ENCODE measurements at places on chromosomes 1 and 21.
A peak's percentile ranks its signal among the peaks of the same experiment; 100 is the strongest.

- no peak for DNase-seq
Observed at GRCh38 chr1:29900712-29901111, 664.4 kb downstream of the PTPRU start.

GRCh38 chr1:205985330-205986005 lies 17.7 kb downstream of the RAB7B start:
- no peak for DNase-seq

- no peak for DNase-seq
Observed at GRCh38 chr1:9849691-9850441, 26.1 kb upstream of the CLSTN1 start.

- no peak for DNase-seq
Observed at GRCh38 chr1:61680500-61680899, 44.4 kb downstream of the TM2D1 start.

DNA sequence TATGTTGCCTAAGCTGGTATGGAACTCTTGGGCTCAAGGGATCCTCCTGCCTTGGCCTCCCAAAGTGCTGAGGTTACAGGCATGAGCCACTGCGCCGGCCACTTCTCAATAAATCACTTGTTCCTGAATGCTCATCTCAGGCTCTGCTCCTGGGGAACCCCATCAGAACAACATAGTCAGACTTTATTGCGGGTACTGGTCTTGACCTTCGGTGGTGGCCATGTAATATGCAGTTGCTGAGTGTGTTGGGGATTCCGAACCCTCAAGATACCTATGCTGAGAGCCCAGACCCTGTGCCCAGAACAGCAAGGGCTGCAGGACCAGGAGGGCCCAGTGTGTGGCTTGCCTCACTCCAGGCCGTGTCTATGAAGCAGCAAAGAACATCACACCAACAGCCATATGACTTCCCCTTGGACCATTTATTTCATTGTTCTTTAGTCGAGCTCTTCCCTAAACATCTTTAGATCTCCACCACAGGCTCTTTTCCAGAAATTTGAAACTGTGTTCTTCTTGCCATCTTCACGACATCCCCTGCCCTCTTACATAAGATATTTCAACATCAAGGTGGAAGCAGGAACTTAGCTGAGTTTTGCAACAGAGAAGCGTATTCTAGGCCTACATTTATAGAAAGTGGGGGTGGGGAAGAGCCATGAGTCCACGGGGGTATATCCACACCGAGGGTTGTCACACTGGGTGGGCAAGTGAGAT lies 12.7 kb upstream of the SDHB start:
- DNase-seq = no peak

DNA sequence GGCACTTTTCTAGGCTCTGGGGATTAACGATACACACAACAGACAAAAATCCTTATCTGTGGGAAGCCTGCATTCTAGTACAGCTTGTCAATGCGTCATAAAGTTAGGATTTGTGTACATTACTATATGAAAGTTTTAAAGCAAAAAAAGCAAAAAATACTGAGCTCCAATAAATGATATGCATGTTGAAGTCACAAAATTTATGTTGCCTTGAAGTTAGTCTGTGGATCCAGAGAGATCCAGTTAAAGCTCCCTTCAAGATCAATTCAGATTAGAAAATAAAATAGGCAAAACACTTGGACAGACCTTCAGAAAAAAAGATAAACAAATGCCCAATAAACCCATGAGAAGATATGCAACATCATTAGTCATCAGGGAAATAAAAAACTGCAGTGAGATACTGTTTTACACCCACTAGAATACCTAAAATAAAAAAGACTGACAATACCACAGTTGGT lies 33.1 kb upstream of the KCNQ4 start:
- DNase-seq = no peak

- no peak for DNase-seq
Observed at GRCh38 chr1:22878626-22879025, 94.0 kb downstream of the LACTBL1 start.

DNA sequence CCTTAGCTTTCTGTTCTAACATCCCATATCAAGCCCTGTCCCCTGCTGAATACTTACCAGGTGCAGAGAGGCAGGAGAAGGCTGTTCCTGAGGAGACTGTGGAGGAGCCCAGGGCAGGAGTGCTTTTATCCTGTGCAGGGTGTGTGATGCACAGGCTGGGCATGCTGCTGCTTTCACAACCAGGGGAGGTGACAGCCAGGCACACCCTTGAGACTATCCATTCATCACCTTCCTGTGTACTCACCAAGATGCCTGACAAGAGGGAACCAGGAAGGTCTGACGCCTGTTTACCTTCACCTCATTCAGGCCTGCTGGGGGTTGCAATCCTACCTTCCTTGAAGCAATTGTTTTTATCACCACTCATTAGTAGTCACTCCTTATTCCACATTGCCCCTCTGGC lies at the start of gene LCE3E:
Gene LCE3E (minus strand): TSS at position 100 of the 400 bp plus-strand sequence. CDS start 572 bp downstream, outside the sequence.
- peak; percentile 27 for DNase-seq

DNA sequence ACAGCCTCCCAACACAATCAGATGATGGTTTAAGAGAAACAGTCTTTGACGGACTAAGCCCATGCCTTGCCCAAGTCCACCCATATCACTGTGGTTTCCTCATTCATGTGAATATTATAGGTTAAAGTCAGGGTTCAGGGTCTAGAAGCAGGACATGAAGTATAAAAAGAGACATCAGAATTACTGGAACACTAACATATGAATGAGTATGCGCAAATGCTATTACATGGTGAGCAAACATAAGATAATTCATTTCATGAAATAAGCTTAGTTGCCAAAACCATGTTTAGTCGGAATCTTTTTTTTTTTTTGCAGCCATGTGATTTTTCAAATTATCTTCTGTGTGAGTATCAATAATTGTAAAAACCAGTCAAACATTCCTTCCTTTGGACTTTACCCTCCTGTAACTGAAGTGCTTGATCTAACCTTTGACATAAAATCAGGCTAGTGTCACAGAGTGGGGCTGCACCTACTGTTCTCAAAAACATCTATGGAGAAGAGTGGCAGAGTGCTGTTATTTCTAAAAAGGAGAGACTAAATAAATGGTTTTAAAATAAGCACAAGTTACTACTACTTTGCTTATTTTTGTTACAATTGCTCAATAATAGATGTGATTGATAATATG lies 84.9 kb upstream of the NRIP1 start:
- no peak for DNase-seq

DNA sequence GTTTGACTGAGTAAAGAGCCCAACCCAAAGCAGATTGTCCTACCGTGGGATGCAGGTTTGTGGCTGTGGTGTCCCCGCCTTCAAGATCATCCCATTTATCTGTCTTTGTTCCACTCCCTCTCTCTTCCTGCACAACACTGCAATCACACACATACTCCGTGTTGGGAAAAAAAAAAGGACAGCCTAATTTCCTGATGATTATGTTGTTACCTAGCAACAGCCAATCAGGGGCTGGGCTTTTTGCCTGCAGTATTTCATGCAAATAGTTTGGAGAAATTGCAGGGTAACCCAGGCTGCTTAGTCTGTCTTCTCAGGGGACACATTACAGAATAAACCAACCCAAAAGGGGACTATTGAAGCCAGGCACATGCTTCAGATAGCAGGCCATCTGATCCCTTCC lies 38.3 kb downstream of the PHC2 start:
- DNase-seq = no peak

GRCh38 chr1:61092642-61093041 lies 10.3 kb downstream of the NFIA start:
- DNase-seq = no peak

DNA sequence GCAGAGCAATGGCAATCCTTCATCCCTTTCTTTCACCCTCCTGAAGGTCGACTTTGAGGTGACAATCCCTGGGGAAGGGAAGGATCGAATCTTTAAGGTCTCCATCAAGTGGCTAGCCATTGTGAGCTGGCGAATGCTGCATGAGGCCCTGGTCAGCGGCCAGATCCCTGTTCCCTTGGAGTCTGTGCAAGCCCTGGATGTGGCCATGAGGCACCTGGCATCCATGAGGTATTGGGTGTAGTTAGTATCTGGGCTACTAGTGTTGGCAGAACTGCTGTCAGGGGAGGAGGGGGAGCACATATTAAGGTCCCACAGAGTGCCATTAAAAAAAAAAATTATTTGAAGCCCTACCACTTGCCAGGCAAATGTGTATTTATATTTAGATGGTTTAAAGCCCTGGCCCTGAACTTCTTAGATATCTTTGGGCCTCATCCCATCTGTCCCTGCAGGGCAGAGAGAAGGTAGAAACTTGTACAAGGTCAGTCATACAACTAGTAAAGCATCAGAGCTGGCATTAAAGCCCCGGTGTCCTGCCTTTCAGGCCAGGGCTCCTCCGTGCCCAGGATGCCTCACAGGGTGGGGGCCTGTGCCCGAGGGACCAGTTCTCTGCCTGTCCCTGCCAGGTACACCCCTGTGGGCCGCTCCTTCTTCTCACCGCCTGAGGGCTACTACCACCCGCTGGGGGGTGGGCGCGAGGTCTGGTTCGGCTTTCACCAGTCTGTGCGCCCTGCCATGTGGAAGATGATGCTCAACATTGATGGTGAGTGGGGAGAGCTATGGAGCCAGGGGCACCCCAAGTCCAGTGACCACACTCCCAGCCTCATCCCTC lies 10.3 kb downstream of the AGO1 start:
- no peak for DNase-seq

DNA sequence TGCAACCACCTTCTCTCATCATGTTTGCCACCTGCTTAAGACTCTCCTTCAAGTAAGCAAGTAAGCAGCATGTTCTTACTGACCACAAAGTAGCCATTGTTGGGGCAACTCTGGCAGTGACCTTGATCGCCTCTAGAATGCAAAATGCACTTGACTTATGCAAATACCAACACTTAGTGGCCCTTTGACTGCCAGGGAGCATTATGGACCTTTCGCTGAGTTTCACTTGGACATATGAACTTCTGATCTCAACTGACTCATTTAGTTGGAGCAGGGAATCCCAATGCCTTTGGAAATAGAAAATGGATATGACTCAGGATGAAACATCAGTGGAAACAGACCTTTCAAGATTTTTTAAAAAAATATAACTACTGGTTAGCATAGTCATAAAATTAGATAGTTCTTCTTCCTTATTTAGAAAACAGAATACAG lies 6.1 kb upstream of the PLA2G5 start:
- DNase-seq = peak; percentile 91

DNA sequence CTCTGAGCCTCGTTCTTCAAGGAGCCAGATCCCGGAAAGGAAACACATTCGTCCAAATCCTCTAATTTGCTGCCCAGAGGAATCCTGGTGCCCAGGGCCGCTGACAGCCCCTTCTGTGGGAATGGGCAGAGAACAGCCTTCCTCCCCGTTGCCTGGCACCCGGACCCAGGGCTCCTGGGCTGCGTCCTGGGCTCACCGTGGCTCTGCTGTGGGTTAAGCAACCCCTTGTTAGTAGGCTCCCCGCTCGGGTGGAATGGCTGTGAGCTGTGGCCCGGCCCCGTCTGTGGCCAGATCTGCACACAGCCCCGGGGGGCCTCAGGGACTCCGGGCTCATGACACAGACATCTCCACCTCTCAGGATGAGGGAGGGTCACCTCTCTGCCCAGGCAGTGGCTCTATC lies 122.9 kb upstream of the ARHGEF16 start:
- no peak for DNase-seq

- DNase-seq = no peak
Observed at GRCh38 chr1:194367121-194367520, 1180.7 kb upstream of the B3GALT2 start.

- no peak for DNase-seq
Observed at GRCh38 chr1:197986817-197987216, 69.6 kb downstream of the LHX9 start.

- no peak for DNase-seq
Observed at GRCh38 chr1:34532113-34532512, 222.7 kb upstream of the GJB5 start.

- DNase-seq = no peak
Observed at GRCh38 chr1:239805042-239805441, 286.6 kb upstream of the FMN2 start.

GRCh38 chr21:41965045-41965444 lies 11.2 kb upstream of the C2CD2 start:
- DNase-seq = no peak

GRCh38 chr1:172672720-172673119 lies 13.8 kb downstream of the FASLG start:
- no peak for DNase-seq

- no peak for DNase-seq
Observed at GRCh38 chr1:110076789-110077500, 6.5 kb upstream of the ALX3 start.

DNA sequence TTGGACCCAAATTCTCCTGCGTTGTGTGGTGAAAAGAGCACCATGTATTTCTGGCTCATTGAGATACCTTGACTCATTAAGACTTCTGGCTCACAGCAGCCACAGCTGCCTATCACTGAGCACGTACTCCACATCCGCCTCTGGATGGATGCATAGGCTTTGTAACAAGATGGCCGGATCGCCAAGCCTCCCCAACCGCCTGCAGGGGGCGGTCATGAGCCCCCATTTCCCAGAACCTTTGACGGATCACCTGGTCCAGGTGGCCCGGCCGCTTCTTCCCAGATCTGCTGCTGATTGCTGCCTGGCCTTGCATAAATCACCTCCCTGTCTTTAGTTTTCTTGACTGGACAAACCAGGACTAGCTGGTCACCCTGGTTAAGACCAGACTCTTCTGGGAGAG lies 156.5 kb upstream of the KLHDC7A start:
- DNase-seq = peak; percentile 8

DNA sequence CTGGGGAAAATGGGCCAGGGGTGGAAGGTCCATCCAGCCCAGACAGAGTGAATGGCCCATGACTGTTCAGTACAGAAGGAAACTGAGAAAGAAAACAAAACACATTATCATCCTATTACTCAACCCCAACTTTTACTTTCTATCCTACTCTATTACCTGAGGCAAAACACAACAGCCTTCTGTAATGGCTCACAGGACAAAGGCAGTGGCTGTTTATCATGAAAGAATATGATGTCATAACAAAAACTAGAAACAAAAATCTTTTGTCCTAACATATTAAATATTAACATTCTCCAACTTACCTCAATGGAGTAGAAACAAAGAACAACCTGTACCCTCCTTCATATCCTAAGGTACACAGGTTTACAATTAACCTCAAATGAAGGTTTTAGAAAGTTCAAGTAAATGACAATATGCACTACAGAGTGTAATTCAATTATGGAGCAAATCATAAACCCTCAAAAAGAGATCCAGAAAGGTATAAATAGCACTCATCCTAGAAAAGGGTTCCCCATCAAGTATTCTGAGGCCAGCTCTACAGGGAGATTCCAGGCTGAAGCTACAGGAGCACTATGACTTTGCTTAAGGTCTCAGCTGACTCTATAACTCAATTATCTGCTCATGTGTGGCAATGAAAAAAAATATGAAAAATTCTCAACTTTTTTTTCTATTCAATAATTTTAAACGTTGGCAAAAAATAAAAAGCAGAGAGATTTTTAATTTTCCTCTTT lies 15.1 kb downstream of the ELK4 start:
- DNase-seq = no peak

DNA sequence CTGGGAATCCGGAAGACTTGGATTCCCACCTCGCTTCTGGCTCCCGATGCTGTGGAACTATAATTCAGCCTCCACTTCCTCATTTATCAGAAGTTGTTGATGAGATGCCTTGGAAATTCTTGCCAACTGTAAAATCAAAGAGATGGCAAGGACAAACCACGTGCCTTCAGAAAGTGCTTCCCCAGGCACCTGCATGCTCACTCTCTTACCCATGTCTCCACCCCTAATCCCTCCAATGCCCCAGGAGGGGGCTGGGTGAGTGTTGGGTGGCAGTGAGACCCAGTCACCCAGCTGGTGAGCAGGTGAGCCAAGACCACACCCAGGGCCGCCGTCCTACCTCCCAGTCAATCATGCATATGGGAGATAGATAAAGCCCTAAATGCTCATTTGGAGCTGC lies 160.8 kb downstream of the PSMG1 start:
- DNase-seq = no peak
